ENCODE measurements at places on chromosomes 5 and 9.
A peak's percentile ranks its signal among the peaks of the same experiment; 100 is the strongest.

GRCh38 chr9:134662143-134662876 is 20.7 kb downstream of the COL5A1 start:
- DNase-seq, result no peak

DNA sequence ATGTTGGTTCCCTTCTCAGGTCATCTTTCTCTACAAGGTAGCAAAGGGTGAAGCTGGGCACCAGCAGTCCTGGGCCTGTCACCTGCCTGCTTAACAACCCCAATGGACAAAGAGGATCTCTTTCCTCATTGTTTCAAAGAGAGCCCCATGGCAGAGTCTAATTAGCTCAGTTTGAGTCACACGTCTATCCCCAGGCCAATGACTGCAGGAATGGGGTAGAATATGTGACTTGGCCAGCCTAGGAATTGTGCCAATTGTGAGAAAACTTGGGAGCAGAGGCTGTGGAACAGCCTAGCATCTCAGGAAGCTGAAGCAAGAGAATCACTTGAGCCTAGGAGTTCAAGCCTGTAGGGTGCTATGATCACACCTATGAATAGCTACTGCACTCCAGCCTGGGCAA is 3.6 kb upstream of the RAPGEF1 start:
- peak; percentile 71 for DNase-seq

GRCh38 chr5:159682623-159683022 is 233.7 kb upstream of the ADRA1B start:
- no peak for DNase-seq

DNA sequence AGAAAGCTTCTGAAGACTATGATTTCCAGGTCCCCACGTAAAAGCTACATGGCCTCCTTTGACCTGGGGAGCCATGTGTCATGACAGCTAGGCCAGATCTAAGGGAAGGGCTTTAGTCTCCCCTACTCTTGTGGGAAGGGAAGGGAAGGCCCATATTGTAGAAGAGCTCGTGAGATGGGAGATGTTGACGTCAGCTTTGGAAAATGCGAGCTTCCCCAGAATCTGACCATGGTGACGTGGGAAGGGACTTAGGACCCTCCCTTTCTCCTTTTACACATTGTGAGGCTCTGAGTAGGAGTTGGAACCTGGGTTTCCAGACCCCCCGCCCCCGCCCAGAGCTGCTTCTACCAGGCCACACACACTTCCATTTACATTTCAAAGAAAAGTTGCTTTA is 165.5 kb downstream of the SYK start:
- DNase-seq, result no peak

GRCh38 chr5:514673-515072 is 9.6 kb downstream of the SLC9A3 start:
- DNase-seq, result no peak

GRCh38 chr5:73189871-73190376 is 16.9 kb downstream of the TMEM174 start:
- DNase-seq, result no peak

- peak; percentile 74 for DNase-seq
Observed at GRCh38 chr5:125409234-125409860, 662.9 kb upstream of the ZNF608 start.

- DNase-seq, result no peak
Observed at GRCh38 chr9:34550016-34550680, 27.4 kb upstream of the ENHO start.

DNA sequence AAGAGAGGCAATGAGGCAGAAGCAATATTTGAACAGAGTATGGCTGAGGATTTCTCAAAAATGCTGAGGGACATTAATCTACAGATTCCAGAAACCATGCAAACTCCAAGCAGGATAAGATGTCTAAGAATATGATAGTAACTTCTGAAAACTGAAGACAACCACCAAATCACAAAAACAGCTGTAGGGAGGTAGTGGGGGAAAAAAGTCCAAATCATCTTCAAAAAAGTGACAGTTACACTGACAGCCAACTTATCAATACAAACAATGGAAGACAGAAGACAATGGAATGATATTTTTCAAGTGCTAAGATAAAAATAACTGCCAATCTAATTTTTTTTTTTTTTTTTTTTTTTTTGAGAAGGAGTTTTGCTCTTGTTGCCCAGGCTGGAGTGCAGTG is 30.5 kb downstream of the CMYA5 start:
- DNase-seq, result no peak

DNA sequence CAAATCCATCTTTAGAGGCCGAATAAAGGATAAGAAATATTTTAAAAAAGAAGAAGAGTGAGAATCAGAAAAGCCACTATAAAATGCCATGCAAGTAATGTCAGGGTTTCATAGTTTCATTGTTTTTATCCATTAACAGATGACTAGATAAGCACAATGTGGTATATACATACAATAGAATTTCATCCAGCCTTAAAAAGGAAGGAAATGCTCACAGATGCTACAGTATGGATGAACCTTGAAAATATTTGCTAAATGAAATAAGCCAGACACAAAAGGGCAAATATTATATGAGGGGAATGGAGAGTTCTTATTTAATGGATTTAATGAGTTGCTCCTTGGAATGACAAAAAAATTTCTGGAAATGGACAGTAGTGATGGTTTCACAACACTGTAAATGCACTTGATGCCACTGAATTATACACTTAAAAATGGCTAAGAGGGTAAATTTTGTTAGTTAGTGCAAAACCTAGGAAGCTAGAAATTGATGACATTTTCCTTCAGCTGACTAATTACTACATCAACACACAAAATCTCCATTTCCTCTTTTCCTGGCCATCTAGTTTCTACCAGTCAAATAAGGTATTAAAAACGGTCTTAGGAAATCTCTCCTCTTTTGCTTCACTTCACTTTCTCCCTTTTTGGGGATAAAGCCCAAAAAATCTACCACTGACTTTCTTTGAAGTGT is 86.6 kb downstream of the GNA14 start:
- DNase-seq, result no peak

GRCh38 chr9:68981789-68982188 is 32.1 kb downstream of the PRKACG start:
- DNase-seq, result no peak

DNA sequence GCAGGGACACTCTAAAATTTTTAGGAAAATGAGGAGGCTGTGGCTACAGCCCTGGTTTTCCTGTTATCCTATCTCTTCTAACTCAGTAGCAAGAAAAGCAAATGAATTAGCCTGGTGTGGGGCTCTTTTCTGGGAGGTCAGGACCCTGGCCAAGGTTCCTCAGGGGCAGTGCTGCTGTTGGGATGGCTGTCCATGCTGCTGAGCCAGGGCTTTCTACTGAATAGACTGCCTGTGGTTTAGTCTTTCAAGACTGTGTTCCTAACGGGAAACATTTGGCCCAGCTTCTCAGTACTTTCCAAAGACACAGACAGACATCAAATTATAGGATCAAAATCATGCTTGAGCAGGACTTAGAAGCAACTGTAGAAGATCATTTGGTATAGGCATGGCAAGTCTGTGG is 18.1 kb downstream of the TNC start:
- no peak for DNase-seq

DNA sequence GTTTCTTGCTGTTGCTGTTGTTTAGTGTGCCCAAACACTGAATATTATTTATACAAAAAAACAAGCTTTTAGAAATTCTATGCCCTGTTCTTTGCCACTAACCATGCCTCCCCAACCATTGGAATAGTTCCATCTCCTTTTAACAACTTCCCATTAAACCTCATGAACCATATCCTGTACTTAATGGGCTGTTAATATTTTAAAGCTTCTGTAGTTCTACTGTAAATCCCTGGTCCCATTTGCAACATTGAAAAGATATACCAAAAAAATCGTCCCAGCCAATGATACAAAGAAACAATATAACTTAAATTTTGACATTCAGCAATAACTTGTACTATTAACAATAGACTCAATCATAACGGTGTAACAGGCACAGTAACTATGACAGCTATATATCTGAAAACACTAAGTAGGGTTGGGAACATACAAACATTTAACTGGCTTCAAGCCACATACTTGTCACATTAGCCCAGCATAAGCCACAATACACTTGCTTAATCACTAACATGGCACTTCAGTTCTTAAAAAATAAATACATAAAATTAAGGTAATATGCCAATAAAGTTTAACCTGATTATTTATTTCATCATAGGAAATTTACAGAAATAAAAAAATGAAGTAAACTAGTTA is 86.1 kb downstream of the ADAMTS6 start:
- DNase-seq, result peak; percentile 15

- no peak for DNase-seq
Observed at GRCh38 chr5:179111267-179112207, 51.4 kb downstream of the ZNF354C start.

DNA sequence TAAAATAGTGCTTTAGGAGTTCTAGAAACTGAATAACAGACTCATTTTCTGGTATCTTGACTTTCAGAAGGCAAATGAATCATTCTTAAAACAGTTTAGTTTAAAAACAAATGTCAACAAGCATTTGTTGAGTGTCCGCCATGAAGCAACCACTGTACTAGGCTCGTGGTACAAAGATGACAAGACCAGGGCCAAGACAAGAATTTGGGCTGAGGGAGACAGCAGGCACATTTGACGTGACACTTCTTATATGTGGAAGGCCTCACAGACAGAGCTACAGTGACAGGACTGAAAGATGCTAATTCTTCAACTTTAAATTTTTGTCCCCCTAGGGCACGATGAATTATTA is 14.4 kb upstream of the ZNF131 start:
- DNase-seq, result no peak

- no peak for DNase-seq
Observed at GRCh38 chr9:37281541-37281940, 141.0 kb upstream of the GRHPR start.

GRCh38 chr9:98107926-98108325 is 11.1 kb downstream of the TRIM14 start:
- no peak for DNase-seq

GRCh38 chr9:103789686-103790085 is 304.4 kb upstream of the SMC2 start:
- DNase-seq, result peak; percentile 50

DNA sequence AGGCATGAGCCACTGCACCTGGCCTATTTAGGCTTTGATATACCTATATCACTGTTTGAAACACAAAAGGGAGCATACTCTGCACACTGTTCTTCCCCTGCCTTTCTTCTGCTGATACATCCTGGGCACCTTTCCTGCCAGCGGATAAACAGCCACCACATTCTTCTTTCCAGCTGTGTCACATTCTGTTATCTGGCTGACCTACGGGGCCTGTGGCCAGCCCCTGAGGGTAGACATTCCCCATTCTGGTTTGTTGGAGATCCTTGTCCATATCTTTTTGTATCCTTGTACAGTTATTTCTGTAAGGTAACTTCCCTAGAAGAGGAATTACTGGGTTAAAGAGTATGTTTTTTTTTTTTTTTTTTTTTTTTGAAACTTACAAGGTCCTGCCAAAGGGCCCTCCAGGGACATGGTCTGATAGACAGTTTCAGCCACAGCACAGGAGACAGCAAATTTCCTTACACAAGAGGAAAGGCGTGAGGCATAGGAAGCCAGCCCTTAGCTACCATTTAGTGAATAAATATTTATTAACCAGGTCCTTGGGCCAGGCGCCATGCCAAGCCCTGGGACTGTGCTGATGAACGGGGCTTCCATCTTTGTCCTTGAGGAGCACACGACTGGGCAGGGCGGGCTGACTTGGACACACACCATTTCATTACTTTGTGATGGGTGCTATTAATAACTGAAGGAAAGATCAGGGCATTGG is 57.8 kb downstream of the ERGIC1 start:
- no peak for DNase-seq

DNA sequence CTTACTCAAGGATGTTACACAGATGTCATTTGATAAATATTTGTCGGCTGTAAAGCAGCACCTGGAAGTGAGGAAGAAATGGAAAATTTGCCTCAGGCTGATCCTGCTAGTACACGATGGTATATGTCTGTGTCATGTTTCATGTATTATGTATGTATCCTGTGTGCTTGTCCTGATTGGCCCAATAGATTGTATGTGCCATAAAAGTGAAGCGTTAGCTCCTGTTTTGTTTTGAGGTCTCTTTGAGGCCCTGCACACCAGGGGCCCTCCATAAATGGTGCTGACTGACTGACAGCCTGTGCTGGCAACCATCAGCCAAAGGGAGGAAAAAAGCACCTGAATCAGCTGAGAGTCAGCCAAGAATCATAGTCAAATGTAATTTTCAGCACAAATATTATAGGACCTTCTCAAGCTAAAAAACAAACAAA is 11.8 kb upstream of the LNPEP start:
- peak; percentile 92 for DNase-seq

- no peak for DNase-seq
Observed at GRCh38 chr9:16307626-16308195, 562.8 kb downstream of the BNC2 start.

GRCh38 chr5:55407059-55407684 is 99.4 kb downstream of the MTREX start:
- peak; percentile 44 for DNase-seq

DNA sequence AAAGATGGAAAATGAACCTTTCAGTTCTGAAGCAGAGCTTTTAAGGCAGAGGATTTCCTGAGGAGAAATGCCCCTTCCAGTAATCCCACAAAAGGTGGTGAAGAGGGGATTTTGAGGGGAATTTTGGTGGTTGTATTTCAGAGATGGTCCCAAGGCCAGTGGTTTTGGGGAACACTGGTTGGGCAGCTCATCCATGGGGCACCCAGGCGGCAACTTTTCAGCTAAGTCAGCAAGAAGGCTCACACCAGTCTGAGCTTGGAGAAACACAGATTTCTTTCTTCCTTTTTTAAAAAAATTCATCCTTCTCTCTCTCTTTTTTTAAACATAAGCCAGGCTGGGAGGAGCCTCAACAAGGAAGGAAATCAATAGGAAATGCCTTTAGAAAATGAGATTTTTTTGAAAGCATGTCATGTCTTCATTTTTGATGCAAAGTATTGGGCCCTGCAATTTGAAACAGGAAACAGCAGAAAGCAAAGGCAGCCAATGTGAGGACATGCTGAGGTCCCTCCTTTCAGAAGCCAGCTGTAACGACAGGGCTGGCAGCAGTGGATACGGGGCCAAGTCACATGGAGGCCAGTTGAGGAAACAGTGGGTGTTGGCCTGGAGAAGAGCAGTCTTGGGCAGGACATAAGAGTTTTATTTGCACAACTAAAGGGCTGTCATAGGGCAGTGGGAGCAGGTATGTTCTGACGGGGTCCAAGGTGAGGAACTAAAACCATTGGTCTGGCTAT is 155.3 kb upstream of the KLF4 start:
- DNase-seq, result no peak

DNA sequence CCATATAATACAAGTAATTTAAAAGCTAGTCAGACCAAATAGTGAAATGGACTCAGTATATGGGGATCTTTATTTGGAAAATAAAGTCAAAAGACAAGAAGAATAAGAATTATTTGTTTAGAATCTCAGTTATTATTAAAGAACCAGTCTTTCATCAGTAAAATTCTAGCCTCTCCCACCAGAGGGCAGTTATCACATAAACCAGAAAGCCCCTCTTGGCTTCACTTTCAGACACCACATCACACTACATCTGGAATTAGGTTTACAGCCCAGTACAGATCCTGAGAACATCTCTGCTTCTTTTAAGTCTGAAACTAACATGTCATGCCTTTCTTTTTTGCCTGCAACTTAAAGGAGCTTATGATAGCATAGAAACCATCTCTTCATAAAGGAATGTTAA is 12.2 kb upstream of the HSPB3 start:
- DNase-seq, result no peak

GRCh38 chr5:120510098-120510637 is 46.1 kb downstream of the PRR16 start:
- DNase-seq, result no peak
